ENCODE measurements at places on chromosomes 6 and 20. TPM values are rescaled to one million over a fixed set of nuclear protein-coding genes. Genes with fewer than 3 reads are reported as not detected.

GRCh38 chr20:62980970-62981369 is 25.8 kb downstream of the BHLHE23 start:
- DNase-seq = no peak

DNA sequence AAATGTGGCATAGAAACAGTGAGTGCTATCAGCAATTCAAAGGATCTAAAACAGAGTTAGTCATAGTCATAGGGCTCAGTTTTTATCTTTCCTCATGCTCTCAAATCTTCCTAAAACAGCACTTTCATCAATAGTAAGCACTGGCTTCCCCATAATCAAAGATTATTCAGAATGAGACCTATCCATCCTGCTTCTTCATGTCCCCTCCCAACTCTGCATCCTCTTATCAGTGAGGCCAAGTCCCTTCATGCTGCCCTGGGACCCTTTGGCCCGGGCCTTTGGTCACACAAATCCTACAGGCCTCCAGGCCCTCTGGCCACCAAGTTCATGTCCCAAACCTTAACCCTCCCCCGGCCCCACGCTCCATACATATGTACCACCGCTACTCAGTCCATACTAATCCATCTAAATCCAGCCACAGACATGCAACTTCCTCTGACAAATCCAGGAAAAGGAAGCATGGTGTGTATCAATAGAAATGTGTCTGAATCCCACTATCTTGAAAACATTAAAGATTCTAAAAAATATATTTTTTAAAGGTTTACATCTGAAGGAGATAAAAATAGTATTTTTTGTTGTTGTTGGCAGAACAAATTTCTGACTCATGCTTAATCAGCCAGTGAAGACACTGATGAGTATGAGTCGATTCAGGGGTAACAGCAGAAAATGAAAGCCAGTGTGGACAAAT is 143.5 kb downstream of the PDE7B start:
- DNase-seq = no peak

- DNase-seq = no peak
Measured at GRCh38 chr6:21740376-21741124, 147.0 kb downstream of the SOX4 start.

Gene PRSS35
- total RNA-seq = not detected

- DNase-seq = no peak
Measured at GRCh38 chr6:54390362-54390761, 82.1 kb downstream of the TINAG start.

GRCh38 chr20:8693709-8694108 is 375.2 kb upstream of the PLCB4 start:
- no peak for DNase-seq

DNA sequence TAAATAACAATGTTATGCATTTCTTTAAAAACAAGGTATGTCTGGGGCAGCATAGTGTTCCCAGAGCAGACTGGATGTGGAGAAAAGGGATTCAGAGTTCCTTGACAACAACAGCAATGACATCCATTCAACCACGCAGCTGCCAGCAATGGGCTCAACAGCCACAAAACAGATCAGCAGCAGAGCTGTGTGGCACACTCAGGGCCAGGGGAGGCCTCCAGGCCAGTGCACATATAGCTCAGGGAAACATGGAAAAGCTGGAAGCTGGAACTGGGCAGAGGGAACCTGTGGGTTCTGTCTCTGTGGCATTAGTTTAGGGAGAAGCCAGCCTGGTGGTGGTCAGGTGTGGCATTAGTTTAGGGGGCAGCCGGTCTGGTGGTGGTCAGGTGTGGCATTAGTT is 148.3 kb downstream of the SMOC2 start:
- no peak for DNase-seq

Measured in suprapubic skin (tissue), 4 donors.